ENCODE measurements at places on chromosomes 2 and 18. TPM values are rescaled to one million over a fixed set of nuclear protein-coding genes. Genes with fewer than 3 reads are reported as not detected.

- peaks cover 31% of the 10 kb centered on the region for H3K36me3 ChIP-seq
- no peak overlapping the region for H3K27ac ChIP-seq
- peaks cover 4% of the 10 kb centered on the region for H3K4me1 ChIP-seq
- H3K27me3 ChIP-seq = peaks cover 14% of the 10 kb centered on the region
Observed at GRCh38 chr18:62389761-62390481, 64.8 kb downstream of the TNFRSF11A start.

SP140 gene
- not detected for total RNA-seq

DNA sequence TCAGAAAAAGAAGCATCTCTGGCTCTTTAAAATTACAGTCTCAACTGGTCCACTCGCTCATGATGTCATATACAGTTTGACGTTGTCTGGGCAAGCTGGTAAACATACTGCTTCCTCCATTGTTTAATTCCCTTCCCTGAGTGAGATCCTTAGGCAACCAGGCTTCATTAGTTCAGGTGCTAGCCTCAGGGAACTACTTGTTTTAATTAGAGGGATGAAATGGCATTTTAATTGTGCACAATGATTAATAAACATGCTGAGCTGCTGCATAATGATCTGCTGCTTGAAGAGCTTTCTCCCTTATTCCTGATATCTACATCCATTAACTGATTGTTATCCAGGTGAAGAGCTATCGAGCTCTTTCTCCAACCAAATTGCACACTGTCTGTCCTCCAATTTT lies 195.6 kb upstream of the ETAA1 start:
- no peak overlapping the region for H3K4me3 ChIP-seq
- no peaks in the 10 kb centered on the region for H3K4me1 ChIP-seq
- DNase-seq = no peak
- H3K27me3 ChIP-seq = no peaks in the 10 kb centered on the region
- H3K36me3 ChIP-seq = no peaks in the 10 kb centered on the region
- H3K27ac ChIP-seq = no peak overlapping the region

DNA sequence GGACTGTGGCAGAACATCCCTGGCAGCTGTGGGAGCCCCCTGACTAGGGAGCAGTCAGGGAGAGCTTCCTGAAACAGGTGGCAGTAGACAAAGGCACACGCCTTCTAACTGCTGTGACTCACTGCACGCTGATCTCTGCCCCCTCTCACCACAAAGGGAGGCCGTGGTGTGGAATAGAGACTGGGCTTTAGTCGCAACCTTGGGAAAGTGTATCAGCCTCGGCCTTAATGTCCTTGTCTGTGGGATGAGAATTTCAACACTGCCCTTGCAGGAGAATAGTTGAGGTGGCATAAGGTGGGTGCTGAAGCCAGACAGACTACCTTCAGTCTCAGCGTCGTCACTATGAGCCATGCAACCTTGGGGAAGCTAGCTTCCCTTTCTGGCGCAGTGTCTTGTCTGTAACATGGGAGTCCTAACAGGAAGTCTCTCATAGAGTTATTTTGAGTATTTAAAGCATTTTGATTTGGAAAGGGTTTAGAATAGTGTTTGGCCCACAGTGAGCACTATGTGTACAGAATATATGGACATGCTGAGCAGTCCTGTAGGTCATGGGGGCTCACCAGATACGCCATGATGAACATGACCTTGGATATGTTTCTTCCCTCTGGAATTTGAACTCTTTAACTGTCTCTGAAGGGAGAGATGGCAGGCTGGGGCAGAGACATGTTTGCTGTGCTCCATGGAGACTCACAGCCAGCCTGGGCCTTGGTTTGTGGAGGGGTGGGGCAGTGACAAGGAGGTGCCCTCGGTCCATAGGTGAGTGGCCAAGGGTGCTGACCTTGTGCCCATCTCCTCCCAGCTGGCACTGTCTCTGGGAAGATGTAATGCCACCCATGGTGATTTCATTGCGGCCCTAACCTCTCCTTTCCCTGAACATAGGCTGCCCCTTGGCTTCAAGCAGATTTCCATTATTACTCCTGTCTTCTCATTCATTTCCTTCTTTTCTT lies 29.5 kb upstream of the SMAD7 start:
- no peak overlapping the region for H3K4me3 ChIP-seq
- no peak for DNase-seq
- no peak overlapping the region for H3K27ac ChIP-seq
- H3K36me3 ChIP-seq = no peaks in the 10 kb centered on the region
- peaks cover 13% of the 10 kb centered on the region for H3K27me3 ChIP-seq

DNA sequence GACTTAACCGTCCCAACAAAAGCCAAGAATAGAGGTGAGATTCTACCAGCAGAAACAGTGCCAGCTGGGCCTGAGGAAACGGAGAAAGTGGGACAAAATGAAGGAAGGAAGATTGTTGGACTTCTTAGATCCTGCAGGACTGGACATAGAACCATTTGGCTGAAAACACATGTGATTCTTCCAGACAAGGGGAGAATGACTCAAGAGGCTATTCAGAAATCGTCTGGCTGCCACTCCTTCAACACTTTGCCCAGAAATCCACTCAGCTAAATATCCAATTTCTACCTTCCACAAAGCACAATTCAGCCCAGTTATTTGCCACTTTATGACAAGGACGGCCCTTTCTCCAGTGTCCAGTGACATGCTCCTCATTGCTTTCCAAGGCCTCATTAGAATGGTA lies 61.6 kb downstream of the SNORC start:
- no peak for DNase-seq
- no peak overlapping the region for H3K4me3 ChIP-seq
- H3K36me3 ChIP-seq = peaks cover 7% of the 10 kb centered on the region
- H3K27me3 ChIP-seq = peaks cover 11% of the 10 kb centered on the region
- H3K27ac ChIP-seq = no peak overlapping the region

- peaks cover 1% of the 10 kb centered on the region for H3K27me3 ChIP-seq
- no peak for DNase-seq
- H3K4me3 ChIP-seq = no peak overlapping the region
- H3K27ac ChIP-seq = no peak overlapping the region
Observed at GRCh38 chr2:157468931-157469708, 25.2 kb upstream of the CYTIP start.

UGT1A10 gene
- total RNA-seq = not detected

DNA sequence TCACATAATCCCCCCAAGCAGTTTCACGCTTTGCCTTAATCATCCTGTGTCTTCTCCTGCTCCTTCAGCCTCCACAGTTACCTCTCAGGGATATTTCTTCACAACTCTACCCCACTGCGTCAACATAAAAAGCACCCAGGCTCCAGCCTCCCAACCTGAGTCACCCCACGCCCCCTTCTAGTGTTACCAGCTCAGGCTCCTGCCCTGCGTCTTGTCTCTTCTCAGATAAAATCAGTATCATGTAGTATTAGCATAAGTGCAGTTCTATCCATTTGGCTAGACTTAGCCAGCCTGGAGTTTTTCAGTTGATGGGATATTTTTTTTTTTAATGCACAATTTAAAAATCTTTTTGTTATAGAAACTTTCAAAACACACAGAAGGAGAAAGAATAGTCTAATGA lies 9.6 kb upstream of the PELI1 start:
- no peaks in the 10 kb centered on the region for H3K27me3 ChIP-seq
- no peak overlapping the region for H3K27ac ChIP-seq
- no peak for DNase-seq
- H3K4me3 ChIP-seq = no peak overlapping the region

NEU2 gene
- not detected for total RNA-seq

GRCh38 chr2:26088038-26088643 lies 54.3 kb downstream of the RAB10 start:
- peak; percentile 10 for DNase-seq
- no peaks in the 10 kb centered on the region for H3K36me3 ChIP-seq
- no peak overlapping the region for H3K27ac ChIP-seq
- H3K4me1 ChIP-seq = peaks cover 16% of the 10 kb centered on the region

DNA sequence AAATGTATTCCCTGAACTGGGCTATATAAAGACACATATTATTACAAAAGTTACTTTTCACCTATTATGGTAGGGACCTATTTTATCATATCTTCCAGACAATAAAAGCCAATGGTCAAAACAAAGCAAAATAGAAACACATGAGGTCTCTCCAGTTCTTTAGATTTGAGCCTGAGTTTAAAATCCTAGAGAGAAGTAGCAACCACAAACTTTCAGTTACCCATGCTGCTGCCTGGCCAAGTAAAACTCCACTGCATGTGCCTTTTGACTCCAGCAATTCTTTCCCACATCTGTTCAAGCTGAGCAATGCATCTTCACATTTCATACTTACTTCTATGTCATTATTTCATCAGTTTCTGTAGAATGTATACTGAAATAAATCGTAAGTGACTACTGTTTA lies 405.3 kb downstream of the STK39 start:
- H3K27ac ChIP-seq = no peak overlapping the region
- no peak overlapping the region for H3K4me3 ChIP-seq
- no peaks in the 10 kb centered on the region for H3K36me3 ChIP-seq
- DNase-seq = no peak

DNA sequence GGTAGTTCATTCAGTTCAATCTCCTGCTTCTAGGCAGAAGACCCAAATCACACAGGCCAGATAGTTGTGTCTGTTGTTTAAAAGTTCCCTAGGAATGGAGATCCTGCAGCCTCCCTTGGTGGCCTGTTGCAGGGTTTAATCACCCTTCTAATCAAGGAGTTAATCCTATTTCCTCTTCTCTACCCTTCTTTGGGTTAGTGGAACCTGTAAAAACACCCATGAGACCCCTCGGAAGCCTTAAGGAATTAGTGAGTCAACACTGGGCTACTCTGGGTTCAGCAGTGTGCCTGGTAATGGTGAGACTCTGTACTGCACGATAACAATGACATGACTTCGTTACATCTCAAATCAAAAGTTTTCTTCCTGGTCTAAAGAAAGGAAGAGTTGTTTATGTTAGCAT lies 217.6 kb upstream of the NRP2 start:
- H3K4me1 ChIP-seq = peaks cover 1% of the 10 kb centered on the region
- no peak overlapping the region for H3K27ac ChIP-seq
- H3K4me3 ChIP-seq = no peak overlapping the region
- no peaks in the 10 kb centered on the region for H3K27me3 ChIP-seq
- no peaks in the 10 kb centered on the region for H3K36me3 ChIP-seq

Data from endothelial cell (in vitro differentiated cells).